Caki2 (cell line): ENCODE measurements at places on chromosomes 3 and 15. TPM values are rescaled to one million over a fixed set of nuclear protein-coding genes. Genes with fewer than 3 reads are reported as not detected.

DNA sequence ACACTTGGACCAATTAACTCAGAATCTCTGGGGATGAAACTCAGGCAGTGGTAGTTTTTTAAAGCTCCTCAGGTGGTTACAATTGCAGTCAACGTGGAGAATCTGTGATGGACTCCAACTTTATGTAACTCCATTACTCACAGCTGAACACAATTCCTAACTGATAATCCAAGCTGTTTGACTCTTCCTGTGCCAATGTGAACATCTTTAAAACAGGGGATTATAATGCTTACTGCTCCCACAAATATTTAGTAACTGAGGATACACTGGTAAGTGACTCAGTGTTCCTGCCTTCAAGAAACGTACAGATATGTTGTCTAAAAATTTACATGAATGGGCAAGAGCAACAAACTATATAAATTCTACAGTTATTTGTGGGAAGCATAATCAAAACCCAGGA, 85.6 kb downstream of the OSBPL10 start:
- DNase-seq, result no peak

DNA sequence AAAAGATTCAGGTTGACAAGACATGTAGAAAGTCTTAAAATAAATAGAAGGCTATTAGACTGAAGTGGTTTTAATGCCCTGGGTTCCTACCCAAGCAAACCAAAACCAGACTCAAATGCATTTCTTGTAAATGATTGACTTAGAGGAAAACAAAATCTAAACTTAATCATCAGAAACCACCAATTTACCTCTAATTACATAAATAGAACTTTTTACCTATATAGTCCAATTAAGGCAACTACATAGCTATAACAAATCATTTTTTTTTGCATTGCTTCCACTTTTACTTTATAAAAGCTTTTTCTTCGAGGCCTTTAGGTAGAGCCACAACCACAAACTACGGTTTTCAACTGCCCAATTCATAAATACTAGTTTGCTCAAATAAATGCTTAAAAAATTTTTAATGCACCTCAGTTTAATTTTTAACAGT, 231.3 kb upstream of the ARHGEF26 start:
- DNase-seq, result no peak

- no peak for DNase-seq
These were observed 20.0 kb upstream of the C3orf22 start for GRCh38 chr3:126578702-126579101.

DNA sequence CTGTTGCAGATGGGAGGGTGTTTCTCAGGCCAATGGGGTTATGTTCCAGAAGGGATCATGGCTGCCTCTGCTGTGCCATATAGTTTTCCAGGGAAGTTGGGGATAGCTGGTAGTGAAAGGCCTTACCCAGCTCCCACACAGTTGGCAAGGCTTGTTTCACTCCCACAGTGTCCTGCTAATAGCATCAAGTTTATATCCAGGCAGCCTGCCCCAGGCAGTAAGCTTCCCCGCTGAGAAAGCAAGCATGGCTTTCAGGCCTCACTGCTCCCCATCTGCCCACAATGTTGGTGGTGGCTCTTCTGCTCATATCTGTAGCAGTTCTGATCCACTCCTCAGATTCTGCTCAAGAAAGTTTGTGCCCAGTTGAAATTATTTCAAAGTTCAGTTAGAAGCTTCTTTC, 50.9 kb upstream of the DCBLD2 start:
- DNase-seq, result no peak

- DNase-seq, result no peak
These were observed 65.4 kb upstream of the PEX5L start for GRCh38 chr3:180102134-180102533.

DNA sequence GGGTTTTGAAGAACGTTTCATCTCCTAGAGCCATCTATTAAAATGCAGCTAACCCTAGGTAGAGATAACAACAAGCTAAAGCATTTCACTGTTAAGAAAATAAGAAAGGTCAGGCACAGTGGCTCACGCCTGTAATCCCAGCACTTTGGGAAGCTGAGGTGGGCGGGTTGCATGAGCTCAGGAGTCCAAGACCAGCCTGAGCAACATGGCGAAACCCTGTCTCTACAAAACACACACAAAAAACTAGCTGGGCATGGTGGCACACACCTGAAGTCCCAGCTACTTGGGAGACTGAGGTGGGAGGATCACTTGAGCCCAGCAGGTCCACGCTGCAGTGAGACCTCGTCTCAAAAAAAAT, 5.4 kb upstream of the TBC1D5 start:
- DNase-seq, result no peak

GRCh38 chr3:99708207-99708745, 69.9 kb downstream of the COL8A1 start:
- no peak for DNase-seq

GRCh38 chr3:119469418-119470189, 841 bp downstream of the POGLUT1 start:
- no peak for DNase-seq

DNA sequence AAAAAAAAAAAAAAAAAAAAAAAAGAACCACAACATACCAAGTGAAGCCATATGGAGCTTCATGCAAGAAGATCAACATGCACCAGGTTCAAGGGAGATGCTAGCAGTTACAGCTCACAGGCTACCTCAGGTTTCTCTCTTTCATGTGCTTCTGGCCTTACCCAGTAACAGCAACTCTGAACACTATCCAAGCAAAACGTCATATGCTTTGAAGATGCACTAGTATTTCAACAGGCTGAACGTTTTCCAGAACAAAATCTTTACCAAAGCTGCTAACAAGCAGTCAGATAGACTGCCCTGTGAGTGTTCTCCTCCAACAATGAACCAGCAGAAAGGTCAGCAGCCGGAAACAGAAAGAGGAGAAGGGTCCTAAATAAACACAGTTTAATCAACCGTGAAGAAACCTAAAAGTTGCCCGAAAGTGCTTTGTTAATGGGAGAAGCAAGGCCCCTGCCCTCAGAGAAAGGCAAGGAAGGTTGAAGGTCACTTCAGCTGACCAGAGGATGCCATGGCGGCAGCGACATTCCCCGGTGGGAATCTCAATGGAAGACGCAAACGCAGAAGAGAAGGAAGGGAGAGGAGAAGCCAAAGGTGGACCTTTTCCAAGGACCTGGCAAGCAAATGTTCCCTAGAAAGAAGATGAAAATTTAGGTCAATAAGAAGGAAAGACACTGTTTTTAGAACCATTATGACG, 80.1 kb downstream of the CCNL1 start:
- no peak for DNase-seq

DNA sequence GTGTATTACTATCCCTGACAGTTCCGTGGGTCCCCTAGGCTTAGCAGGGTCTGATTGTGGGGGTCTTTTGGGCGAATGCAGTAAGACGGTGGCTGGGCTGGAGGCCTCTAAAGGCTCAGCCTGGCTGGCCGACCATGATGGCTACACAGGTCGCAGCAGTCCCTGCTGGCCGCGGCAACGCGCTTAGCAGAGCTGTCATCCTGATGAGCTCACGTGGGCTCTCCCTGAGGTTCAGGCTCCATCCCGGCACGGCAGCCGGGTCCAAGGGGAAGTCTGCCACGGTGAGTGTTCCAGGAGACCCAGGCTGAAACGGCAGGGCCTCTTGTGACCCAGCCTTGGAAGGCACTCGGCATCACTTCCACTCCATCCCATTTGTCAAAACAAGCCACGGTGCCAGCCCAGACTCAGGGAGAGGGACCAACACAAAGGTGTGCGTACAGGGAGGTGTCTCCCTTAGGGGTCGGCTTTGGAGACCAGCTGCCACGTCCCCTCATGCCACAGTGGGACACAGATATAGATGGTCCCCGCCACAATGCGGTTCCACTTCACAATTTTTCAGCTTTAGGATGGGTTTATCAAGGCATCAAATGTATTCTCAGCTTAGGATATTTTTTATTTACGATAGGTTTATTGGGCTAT, 101.8 kb downstream of the XXYLT1 start:
- DNase-seq, result no peak

GRCh38 chr15:92811148-92811913, 88.8 kb upstream of the CHD2 start:
- peak; percentile 57 for DNase-seq

GRCh38 chr15:81880833-81881232, 165.0 kb downstream of the MEX3B start:
- DNase-seq, result no peak

DNA sequence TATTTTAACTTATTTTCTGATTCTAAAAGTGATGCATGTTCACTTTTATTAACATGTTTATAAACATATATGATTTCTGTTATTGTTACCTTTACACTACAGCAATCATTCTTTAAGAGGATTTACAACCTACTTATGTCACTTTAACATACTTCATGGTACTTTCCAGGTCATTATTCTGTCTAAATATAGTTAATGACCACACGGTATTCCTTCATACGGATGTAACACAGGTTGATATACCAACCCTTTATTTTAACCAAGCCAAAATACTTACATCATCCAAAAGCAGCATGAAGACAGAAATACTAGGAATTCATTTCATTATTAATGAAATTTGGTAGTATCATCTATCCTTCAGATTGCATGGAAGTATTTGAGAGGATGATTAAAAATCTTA, 18.6 kb downstream of the PIK3R4 start:
- no peak for DNase-seq

DNA sequence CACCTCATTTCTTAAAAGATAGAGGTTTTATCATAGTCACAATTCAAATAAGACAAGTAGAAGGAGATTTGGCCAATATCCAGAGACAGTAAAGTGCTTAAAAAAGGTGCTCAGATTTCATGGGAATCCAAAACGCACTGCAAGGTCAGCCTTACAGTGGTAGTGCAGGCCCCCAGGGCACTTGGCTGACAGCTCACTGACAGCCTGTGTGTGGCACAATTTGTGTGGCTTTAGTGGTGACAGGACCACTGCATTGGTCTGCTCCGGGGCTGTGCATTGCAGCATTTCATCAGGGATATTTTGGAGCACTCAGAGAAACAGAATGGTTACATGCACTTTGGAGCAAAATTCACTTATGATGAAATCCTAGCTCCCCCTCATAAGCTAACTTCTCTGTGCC, 544.3 kb downstream of the NTRK3 start:
- DNase-seq, result no peak

- DNase-seq, result no peak
These were observed 34.2 kb downstream of the VGLL4 start for GRCh38 chr3:11609481-11609880.

GRCh38 chr3:178658694-178659325, 122.6 kb downstream of the KCNMB2 start:
- DNase-seq, result no peak

GRCh38 chr3:12663401-12663935, 449 bp downstream of the RAF1 start:
- DNase-seq, result no peak

DNA sequence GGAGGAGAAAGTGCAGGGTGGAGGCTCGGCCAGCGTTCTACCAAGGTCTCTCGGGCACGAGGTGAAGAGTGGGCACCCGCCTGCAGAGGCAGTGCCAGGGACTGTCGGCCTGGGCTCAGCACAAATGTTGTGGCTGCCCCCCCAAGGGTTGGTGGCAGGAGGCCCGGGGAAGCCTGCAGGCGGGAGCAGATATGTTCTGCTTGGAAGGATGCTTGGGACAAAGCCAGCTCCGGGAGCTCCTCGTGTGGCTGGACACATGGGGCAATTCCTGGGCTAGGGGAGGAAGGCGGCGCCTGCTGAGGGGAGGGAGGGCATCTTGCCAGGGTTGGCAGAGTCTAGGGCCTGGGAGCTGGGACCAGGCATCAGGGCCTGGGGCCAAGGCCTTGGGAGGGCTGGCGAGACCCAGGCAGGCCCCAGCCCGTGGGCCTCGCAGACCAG, 30.4 kb upstream of the FBLN2 start:
- DNase-seq, result no peak

- DNase-seq, result no peak
These were observed 61.1 kb upstream of the ZBTB20 start for GRCh38 chr3:115208066-115208750.

DNA sequence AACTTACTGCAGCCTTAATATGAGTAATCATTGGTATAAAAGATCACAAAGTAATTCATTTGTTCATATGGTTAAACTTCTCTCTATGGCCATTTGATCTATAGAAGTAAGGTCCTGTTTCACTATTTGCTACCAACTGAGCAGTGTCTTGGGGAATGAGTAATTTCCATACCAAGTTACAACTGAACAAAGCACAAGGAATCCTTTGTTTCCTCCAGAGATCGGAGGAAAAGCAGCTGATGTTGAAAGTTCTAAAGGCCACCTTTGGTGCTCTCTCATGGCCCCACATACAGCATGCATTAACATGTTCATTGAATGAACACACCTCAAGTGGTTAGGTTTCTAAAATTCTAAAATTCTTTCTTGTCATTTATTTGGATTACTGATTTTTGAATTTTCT, 7.1 kb upstream of the CNTN3 start:
- DNase-seq, result no peak

GRCh38 chr15:85950101-85950500, 129.6 kb upstream of the AGBL1 start:
- no peak for DNase-seq

- no peak for DNase-seq
These were observed 100.1 kb downstream of the ZNF609 start for GRCh38 chr15:64560501-64560900.

CHRNB4 gene
- 6.5 TPM in 1 of 2 replicates, not detected in the other for total RNA-seq

ZPLD1 gene
- 0.84 TPM in 1 of 2 replicates, not detected in the other for total RNA-seq

TRAIP gene
- 7.0 and 16.5 TPM in 2 replicates for total RNA-seq

VGLL3 gene
- total RNA-seq, result under 0.01 TPM in 1 of 2 replicates, not detected in the other

CADPS gene
- not detected in 2 replicates for total RNA-seq

MORC1 gene
- total RNA-seq, result not detected in 2 replicates

STXBP5L gene
- not detected in 2 replicates for total RNA-seq

DUOXA2 gene
- total RNA-seq, result not detected in 2 replicates

DOCK3 gene
- 0.26 and 0.61 TPM in 2 replicates for total RNA-seq

ALDH1A3 gene
- total RNA-seq, result 130 and 141 TPM in 2 replicates
